Right lung (tissue), 10 donors: ENCODE measurements at places on chromosomes 5 and 9. TPM values are rescaled to one million over a fixed set of nuclear protein-coding genes. Genes with fewer than 3 reads are reported as not detected.

DNA sequence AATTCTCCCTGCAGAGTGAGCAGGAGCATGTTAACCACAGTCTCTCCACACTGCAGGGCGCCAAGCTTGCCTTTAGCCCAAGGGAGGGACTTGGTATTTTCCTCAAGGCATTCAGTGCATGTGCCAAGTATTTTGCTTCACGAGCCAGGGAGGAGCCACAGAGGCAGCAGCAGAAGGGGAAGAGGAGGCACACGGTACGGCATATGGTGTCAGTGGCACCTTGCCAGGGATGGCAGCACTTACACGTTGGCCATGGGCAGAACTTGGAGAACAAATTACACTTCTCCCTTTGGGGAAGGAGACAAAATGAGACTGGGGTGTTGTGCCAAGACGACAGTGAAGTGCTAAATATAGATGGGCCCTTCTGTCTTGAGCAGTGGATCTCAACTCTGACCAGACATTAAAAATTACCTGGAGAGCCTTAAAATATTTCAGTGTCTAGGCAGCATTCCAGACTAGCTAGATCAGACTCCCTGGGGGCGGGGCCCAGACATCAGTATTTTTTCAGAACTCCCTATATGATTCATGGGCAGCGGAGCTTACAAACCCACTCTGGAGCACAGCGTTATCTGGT is 155.8 kb downstream of the DRD1 start:
- DNase-seq, result no peak

DNA sequence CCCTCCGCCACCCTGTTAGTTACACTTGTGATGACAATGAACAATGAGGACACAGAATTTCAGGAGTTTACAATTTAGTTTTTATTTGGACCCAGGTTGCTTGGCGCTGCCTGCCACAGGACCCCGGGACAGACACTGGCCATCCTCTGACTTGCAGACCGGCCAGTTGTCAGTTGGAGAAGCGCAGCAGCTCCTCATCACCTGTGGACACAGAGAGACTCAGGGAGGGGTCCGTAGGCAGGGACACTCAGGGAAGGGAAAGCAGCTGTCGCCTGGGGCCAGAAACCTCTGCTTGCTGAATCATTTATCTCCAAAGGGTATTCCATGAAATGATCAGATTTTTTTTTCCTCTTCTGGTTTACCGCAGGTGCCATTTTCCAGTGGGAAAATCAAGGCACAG is 18.0 kb downstream of the AMBP start:
- no peak for DNase-seq

GRCh38 chr5:173794901-173795416 is 93.2 kb upstream of the CPEB4 start:
- DNase-seq, result no peak

DNA sequence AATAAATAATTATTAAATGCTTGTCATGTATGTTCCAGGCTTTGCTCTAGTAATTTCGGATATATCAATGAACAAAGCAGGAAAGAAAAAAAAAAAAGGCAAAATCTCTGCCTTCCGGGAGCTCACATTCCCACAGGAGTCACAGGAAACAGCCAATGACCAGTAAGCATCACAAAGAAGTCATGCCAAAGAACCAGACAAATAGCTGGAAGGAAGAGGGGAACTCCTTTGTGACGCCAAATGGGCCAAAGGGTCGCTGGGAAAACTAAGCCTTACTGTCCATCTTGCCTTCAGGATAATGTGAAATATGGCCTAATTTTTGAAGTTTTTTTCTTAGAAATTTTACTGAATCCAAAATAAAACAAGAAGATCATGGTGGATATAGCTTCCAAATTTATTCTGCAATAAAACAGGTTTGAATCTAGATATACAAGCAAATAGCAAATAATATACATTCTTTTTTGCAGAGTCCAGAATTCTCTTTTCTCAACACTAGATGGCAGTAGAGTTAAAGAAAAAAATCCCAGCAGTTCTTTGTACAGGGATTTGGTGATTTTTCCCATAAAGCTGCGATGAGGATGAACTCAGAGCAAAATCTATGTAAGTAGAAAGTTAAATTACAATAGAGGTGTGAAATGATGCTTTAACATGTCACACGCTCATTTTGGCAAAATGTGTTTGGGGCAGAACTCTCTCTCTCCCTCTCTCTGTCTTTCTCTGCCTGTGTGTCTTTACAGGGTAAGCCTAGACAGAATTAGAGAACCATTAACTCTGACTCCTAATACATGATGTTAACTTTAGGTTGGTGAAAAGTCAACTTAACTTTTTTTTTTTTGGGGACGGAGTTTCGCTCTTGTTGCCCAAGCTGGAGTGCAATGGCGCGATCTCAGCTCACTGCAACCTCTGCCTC is 60.0 kb upstream of the TUT7 start:
- no peak for DNase-seq

SOWAHA gene
- polyA plus RNA-seq, result not detected

DNA sequence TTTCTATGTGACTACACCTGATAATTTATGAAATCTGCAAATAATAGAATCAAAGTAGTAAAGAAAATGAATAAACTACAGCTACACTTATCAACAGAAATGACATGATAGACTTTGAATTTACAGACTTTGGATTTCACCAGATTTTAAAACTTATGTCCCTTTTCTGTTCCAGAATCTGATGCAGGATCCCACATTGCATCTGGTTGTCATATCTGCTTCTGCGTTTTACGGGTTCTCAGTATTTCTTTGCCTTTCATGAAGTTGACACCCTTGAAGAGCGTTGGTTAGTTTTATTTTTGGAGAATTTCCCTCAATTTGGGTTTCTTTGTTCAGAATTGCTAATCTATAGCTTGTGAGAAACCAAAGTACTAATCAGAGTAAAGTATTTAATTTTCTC is 174.9 kb upstream of the ADCY2 start:
- no peak for DNase-seq

GRCh38 chr9:125942125-125942524 is 195.0 kb downstream of the PBX3 start:
- DNase-seq, result no peak

GRCh38 chr5:169695919-169696490 is 58.9 kb downstream of the DOCK2 start:
- no peak for DNase-seq

C5orf52 gene
- not detected for polyA plus RNA-seq

WDR38 gene
- polyA plus RNA-seq, result 0.85 TPM

GRCh38 chr5:113197456-113198200 is 221.0 kb downstream of the DCP2 start:
- DNase-seq, result no peak

SPINK1 gene
- polyA plus RNA-seq, result 1.0 TPM

- no peak for DNase-seq
Observed at GRCh38 chr5:6576861-6577501, 55.9 kb downstream of the NSUN2 start.

DNA sequence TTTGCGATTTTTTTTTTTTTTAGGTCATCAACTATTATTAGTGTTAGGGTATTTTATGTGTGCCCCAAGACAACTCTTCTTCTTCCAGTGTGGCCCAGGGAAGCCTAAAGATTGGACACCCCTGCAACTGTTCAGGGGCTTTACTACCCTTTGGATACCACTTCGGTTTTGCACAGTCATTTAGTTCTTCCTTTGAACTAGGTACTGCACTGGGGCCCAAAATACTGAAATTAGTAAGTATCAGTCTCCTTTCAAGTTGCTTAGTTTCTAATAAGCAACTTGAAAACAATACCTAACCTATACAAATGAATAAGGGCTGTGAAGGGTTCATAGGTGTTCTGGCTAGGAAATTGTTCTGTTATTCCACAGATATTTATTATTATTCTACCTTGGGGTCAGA is 45.3 kb downstream of the CWC27 start:
- no peak for DNase-seq

IFNA13 gene
- not detected for polyA plus RNA-seq

TPPP gene
- polyA plus RNA-seq, result 6.9 TPM

FOXD4L6 gene
- not detected for polyA plus RNA-seq

GRCh38 chr9:15612962-15613361 is 60.1 kb downstream of the CCDC171 start:
- DNase-seq, result no peak

DNA sequence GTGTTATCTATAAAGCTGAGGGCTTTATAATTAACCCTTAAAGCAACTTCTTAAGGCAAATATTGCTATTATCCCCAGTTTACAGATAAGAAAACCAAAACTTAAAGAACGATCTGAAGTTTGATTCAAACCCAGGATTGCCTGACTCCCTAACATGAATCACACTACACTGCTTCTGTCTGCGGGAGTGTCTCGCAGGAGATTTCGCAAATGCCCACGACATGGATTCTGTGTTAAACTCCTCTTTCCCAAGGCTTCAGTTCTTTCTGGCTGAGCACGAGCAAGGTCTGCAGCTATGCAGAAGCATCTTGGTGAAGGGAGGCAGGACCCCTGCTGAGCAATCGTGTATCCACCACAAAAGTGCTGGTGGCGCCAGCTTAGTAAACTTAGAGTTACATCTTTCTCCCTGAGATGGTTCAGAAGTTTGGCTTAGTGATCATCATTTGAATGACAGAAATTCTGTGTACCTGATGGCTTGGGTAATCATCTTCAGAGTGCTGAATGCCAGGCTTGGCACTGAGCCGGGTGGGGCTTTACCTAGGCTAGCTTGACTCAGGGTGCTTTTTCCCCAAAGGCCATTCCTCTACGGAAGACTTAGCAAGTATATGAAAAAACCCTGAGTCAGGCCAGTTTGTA is 81.4 kb upstream of the PIK3R1 start:
- DNase-seq, result no peak

GRCh38 chr5:58184910-58185309 is 275.0 kb downstream of the PLK2 start:
- DNase-seq, result no peak

- no peak for DNase-seq
Observed at GRCh38 chr9:98374385-98375051, 119.1 kb upstream of the TBC1D2 start.
